ENCODE measurements at places on chromosomes 2 and 18. TPM values are rescaled to one million over a fixed set of nuclear protein-coding genes. Genes with fewer than 3 reads are reported as not detected.
A peak's percentile ranks its signal among the peaks of the same experiment; 100 is the strongest.

GRCh38 chr2:102368461-102369109, 13.0 kb downstream of the IL18R1 start:
- no peak overlapping the region for H3K27ac ChIP-seq
- no peak for DNase-seq
- no peak overlapping the region for H3K4me3 ChIP-seq
- H3K36me3 ChIP-seq: peaks cover 10% of the 10 kb centered on the region
- H3K4me1 ChIP-seq: no peaks in the 10 kb centered on the region

- H3K36me3 ChIP-seq: no peaks in the 10 kb centered on the region
- no peak for DNase-seq
- H3K27me3 ChIP-seq: no peaks in the 10 kb centered on the region
- H3K27ac ChIP-seq: no peak overlapping the region
- no peaks in the 10 kb centered on the region for H3K4me1 ChIP-seq
- H3K4me3 ChIP-seq: no peak overlapping the region
Measured at GRCh38 chr2:14330884-14331283, 301.6 kb upstream of the LRATD1 start.

DNA sequence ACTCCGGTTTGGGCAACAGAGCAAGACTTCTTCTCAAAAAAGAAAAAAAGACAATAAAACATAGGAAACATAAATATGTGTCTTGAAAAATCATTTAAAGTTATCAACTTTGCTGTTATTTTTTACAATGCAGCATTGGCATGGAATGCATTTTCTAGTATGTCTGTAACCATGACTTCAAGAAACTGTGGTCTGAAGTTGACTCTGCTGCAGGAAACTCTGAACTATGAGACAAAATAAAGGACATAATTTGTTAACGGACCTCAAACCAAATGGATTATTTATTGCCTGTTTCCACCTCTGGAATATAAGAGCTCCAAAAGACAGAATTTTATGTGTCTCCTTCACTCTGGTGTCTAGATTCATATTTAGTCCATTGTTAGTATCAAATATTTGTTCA, 79.1 kb downstream of the TRIB2 start:
- peaks cover 20% of the 10 kb centered on the region for H3K4me1 ChIP-seq
- H3K27me3 ChIP-seq: no peaks in the 10 kb centered on the region
- DNase-seq: no peak
- no peak overlapping the region for H3K27ac ChIP-seq
- H3K36me3 ChIP-seq: peaks cover 3% of the 10 kb centered on the region

- no peak for DNase-seq
- peaks cover 25% of the 10 kb centered on the region for H3K36me3 ChIP-seq
- H3K4me1 ChIP-seq: peaks cover 7% of the 10 kb centered on the region
- H3K27me3 ChIP-seq: no peaks in the 10 kb centered on the region
- no peak overlapping the region for H3K4me3 ChIP-seq
Measured at GRCh38 chr2:191382801-191383200, 137.6 kb downstream of the MYO1B start.

GRCh38 chr2:60047944-60048525, 505.4 kb downstream of the BCL11A start:
- no peak for DNase-seq
- no peak overlapping the region for H3K27ac ChIP-seq
- no peaks in the 10 kb centered on the region for H3K4me1 ChIP-seq
- H3K4me3 ChIP-seq: no peak overlapping the region
- H3K36me3 ChIP-seq: no peaks in the 10 kb centered on the region

DNA sequence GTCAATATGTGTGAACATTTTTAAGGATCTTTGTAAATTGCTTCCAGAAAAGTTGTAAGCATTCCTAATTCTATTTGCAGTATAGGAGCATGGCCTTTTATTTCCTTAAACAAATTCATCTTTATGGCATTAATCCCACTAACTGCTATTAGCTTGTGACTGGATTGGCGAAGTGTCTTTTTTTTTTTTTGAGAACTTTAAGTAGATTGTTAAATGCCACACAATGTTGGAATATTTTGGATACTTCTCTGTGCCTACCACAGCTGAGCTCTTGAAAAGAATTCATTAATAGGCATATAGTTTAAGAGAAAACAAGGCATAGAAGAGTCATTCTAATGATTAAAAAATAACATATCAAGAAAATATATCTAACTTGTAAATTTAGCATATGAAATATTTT, 129.7 kb downstream of the LAMA3 start:
- H3K36me3 ChIP-seq: no peaks in the 10 kb centered on the region
- no peaks in the 10 kb centered on the region for H3K4me1 ChIP-seq
- DNase-seq: no peak
- no peak overlapping the region for H3K4me3 ChIP-seq
- H3K27me3 ChIP-seq: no peaks in the 10 kb centered on the region

GRCh38 chr2:238431456-238431855, 4.7 kb downstream of the ASB1 start:
- H3K27me3 ChIP-seq: no peaks in the 10 kb centered on the region
- H3K4me3 ChIP-seq: peak overlapping the region; percentile 50
- no peak for DNase-seq

DNA sequence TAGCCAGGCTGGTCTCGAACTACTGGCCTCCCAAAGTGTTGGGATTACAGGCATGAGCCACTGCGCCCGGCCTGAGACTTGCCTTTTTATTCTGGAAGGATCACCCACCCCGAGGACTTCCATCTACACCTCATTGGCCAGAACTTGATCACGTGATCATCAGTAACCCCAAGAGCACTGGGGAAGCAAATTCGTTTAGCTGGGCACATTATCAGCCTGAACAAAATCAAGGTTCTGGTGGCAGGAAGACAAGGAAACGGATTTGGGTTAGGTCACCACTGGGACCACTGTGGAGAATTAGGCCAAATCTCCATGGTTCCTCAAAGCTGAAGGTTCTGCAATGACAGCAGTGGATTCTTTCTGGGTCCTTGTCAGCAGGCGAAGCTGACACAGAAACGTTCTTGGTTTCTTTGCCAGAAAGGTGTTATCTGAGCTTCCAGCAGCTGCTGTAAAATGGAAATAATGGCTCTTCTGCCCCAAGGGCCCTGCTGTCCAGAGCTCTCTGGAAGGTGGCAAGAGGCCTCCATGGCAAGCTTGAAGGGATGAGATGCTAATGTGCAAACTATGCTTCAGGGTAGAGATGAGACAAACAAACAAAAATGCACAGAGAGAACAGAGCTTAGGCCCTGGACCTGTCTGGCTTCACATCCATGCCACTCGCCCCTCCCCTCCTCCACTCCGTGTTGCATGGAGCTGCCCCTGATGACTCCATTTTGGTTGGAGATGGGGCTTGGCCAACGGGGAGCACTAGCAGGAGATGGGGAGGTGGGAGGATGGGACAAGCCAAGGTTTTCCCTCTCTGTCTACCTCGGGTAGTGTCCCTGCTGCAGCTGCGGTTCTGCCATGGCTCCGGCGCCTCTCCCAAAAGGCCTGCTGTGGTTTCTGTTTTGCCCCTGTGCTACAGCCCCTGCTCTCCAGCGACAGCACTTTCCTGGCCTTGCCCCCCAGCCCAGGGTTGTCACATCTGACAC, 28.4 kb downstream of the TMEM177 start:
- H3K27ac ChIP-seq: no peak overlapping the region
- no peaks in the 10 kb centered on the region for H3K4me1 ChIP-seq
- H3K36me3 ChIP-seq: no peaks in the 10 kb centered on the region
- DNase-seq: no peak
- H3K4me3 ChIP-seq: no peak overlapping the region

DNA sequence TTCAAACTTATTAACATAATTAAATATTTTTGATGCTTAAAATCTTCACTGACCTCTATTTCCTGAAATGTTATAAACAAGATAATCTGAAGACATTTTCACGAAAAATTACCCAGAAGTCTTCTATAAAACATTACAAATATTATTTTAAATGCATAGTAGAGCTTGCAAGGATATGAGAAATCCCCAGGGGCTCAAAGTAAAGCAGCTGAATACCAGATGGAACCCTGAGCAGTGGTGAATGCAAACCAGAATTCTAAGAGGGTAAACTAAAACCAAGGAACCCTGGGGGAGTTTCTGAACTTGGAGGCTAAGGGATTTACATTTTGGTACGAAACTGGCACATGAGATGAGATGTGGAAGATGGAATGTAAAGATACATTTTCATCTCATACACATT, 83.6 kb downstream of the FSHR start:
- H3K27me3 ChIP-seq: no peaks in the 10 kb centered on the region
- no peak overlapping the region for H3K4me3 ChIP-seq
- H3K36me3 ChIP-seq: no peaks in the 10 kb centered on the region
- no peak for DNase-seq
- no peak overlapping the region for H3K27ac ChIP-seq

DNA sequence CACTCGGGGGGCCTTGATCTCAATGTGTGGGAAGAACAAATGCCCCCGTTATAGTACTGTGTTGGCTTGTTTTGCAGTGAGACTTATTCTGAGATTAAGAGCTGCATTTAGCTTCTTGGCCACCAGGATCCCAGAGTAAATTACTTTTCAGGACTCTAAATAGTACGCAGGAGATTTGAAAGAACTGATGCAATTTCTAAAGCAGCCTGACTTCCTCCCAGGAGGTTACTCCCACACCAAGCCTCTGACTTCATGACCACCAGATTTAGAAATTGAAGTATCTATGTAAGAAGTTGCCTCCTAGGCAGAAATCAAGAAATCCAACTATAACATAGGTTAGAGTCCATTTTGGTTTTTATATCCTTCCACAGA, 67.0 kb downstream of the FEZ2 start:
- no peak overlapping the region for H3K27ac ChIP-seq
- DNase-seq: no peak
- H3K36me3 ChIP-seq: peaks cover 3% of the 10 kb centered on the region
- no peaks in the 10 kb centered on the region for H3K27me3 ChIP-seq
- no peaks in the 10 kb centered on the region for H3K4me1 ChIP-seq

DNA sequence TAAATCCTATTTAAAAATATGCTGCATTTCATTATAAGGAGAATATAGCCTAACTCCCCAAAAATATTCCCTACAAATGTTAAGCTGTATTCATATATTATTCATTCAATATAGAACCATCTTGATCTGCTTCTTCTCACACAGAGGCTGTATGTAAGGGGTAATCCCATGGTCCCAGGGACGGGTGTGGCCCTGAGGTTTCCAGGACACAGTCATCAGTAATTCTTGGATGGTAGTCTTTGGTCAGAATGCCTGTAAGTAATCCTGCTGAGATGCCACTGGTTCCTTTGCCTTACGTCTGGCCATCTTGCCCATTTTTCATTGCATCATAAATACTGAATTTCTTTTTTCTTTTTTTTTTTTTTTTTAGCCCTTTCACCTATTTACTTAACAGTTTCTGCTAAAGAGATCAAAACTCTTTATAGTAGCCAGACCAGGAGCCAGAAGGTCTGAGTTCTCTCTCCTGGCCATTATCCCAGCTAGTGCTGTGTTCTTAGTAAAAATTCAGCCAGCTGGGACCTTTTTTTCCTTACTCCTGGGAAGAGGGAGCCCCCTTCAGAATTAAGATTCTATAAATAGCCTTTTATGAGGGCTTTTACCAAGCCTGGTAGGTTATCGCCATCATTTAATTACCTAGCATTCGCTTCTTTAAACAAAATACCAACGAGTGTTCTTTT, 134.9 kb downstream of the SOX11 start:
- H3K4me1 ChIP-seq: peaks cover 7% of the 10 kb centered on the region
- H3K4me3 ChIP-seq: no peak overlapping the region
- H3K27ac ChIP-seq: no peak overlapping the region
- no peaks in the 10 kb centered on the region for H3K27me3 ChIP-seq
- H3K36me3 ChIP-seq: peaks cover 14% of the 10 kb centered on the region
- DNase-seq: no peak

GRCh38 chr2:36677996-36678605, 18.4 kb upstream of the VIT start:
- peaks cover 8% of the 10 kb centered on the region for H3K36me3 ChIP-seq
- no peak overlapping the region for H3K27ac ChIP-seq
- no peak for DNase-seq
- H3K4me1 ChIP-seq: peaks cover 5% of the 10 kb centered on the region
- no peak overlapping the region for H3K4me3 ChIP-seq
- H3K27me3 ChIP-seq: no peaks in the 10 kb centered on the region

DNA sequence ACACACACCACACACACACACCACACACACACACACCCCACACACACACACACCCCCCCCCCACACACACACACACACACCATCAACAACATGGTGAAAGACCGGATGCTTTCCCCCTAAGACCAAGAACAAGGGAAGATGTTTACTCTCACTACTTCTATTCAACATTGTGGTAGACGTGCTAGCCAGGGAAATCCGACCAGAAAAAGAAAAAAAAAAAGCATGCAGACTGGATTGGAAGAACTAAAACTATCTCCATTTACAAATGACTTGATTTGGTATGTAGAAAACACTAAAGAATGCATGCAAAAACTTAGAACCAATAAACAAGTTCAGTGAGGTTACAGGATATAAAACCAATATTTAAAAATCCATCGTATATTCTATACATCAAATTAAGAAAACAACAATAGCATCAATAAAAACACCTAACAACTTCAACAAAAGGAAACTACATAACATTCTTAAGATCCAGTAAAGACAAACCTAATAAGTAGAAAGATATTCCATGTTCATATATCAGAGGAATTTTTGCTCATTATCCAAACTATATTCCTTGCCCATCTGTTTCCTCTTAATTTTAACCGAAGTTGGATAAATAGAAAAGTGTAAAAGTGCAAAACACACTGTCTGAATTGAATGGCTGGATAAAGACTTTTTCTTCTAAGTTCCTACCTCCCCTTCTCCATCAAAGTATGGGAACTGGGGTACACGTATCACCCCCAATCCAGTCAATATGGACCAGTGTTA, 51.5 kb upstream of the RNU4ATAC start:
- H3K36me3 ChIP-seq: no peaks in the 10 kb centered on the region
- no peaks in the 10 kb centered on the region for H3K27me3 ChIP-seq
- peaks cover 32% of the 10 kb centered on the region for H3K4me1 ChIP-seq
- no peak overlapping the region for H3K4me3 ChIP-seq

GRCh38 chr2:99860720-99861375, 281.5 kb downstream of the AFF3 start:
- no peaks in the 10 kb centered on the region for H3K36me3 ChIP-seq
- H3K4me1 ChIP-seq: peaks cover 7% of the 10 kb centered on the region
- no peaks in the 10 kb centered on the region for H3K27me3 ChIP-seq
- no peak overlapping the region for H3K4me3 ChIP-seq
- no peak overlapping the region for H3K27ac ChIP-seq

GRCh38 chr2:3189076-3189591, 188.5 kb downstream of the EIPR1 start:
- no peak overlapping the region for H3K4me3 ChIP-seq
- H3K27me3 ChIP-seq: no peaks in the 10 kb centered on the region
- peaks cover 4% of the 10 kb centered on the region for H3K36me3 ChIP-seq
- peak overlapping the region; percentile 78 for H3K27ac ChIP-seq
- no peak for DNase-seq
- H3K4me1 ChIP-seq: peaks cover 8% of the 10 kb centered on the region

The HOXD13 gene
- total RNA-seq: not detected

The EPC2 gene
- 35.3 TPM for total RNA-seq

The HOXD1 gene
- total RNA-seq: not detected

The SYT4 gene
- total RNA-seq: 8.2 TPM

The CCBE1 gene
- total RNA-seq: 0.33 TPM

The PPP1R1C gene
- total RNA-seq: 1.7 TPM

The BUB1 gene
- total RNA-seq: 80.4 TPM

Measured in neural crest cell (in vitro differentiated cells).